ENCODE measurements at places on chromosomes 2 and 18.

DNA sequence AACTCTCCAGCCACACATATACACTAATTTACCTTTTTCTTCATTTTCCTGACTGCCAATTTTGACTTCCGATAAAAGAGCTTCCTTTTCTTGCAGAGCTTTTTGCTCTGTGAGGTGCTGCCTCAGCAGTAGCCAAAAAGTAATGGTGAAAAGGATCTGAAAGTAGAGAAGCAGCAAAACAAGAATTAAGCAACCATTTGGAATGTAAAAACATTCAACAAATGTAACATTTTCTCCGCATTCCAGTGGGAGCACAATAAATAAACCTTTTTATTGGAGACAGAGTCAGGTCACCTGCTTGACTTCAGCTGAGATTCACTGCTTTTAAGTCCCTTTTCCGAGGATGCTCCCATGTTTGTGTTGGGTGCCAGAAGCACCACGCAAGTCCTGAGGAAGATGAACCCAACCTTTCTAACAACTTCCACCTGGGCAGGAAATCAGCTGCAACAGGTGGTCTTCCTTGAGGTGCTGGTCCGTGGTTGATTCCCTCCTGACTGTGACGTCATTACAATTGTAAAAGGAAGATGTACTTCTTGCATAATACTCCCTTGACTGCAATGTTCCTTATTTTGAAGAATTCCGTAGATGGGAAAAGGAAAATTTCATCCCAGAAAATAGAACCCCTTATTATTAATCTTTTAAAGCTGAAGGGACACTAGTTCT lies 265.5 kb downstream of the NAPG start:
- DNase-seq: no peak

GRCh38 chr18:11031966-11032365 lies 117.4 kb downstream of the PIEZO2 start:
- DNase-seq: no peak

DNA sequence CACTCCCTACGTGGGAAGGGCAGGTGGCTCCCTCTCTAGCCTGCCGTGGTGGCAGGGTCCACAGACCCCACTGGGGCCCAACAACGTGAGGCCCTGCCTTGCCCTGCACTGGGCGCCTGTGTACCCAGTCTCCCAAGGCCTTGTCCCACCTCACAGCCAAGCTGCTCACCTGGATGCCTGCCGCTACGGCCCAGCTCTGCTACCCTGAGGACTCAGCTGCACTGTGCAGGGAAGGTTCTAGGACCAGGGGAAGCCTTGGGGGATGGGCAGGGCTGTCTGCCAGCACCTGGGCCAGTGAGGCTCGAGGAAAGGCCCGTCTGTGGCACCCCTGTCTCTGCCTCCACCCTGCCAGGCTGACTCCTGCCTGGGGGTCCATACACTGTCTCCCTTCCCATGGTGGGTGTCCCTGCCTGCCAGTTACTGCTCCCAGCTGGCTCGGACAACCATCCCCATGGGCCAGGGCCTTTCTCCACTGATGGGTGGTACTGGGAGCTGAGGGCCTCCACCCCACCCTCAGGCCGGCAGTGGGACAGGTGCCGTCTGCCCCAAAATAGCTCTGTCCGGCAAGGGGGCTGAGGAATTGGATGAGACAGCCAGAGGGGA lies 33.2 kb downstream of the HS6ST1 start:
- DNase-seq: no peak

GRCh38 chr2:86066007-86066578 lies 39.6 kb downstream of the POLR1A start:
- no peak for DNase-seq

DNA sequence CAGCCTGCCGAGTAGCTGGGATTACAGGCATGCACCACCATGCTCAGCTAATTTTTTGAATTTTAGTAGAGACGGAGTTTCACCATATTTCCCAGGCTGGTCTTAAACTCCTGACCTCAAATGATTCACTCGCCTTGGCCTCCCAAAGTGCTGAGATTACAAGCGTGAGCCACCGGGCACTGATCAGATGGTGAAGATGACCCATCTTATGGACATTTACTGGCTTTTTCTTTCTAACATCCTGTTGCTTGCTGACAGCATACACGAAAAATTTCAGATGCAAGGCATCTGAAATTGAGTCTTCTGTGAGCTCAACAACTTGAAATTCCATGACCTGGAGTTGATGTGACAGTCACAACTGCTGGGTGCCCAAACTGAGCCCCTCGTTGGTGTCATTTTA lies 859.5 kb upstream of the CNTNAP5 start:
- DNase-seq: no peak

DNA sequence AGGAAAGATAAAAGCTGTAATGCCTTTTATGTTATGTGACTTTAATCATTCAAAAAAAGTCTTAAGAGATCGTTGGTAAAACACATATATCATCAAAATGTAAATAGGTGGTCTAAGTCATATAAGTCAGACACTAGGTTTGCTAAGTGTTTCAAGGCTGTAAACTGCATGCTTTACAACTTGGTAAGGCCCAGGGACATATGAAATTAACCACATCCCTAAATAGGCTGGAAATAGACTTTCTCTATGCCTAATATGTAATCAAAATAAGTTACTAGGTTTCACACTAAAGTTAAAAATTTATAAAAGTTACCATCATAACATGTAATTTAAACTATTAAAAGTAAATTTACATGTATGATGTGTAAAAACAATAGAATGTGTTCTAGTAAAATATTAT lies 946.3 kb upstream of the LRATD1 start:
- DNase-seq: no peak

- no peak for DNase-seq
Observed at GRCh38 chr2:127177617-127178263, 42.4 kb downstream of the CYP27C1 start.
